Uterus (tissue), 4 donors: ENCODE measurements at places on chromosomes 3 and 15. TPM values are rescaled to one million over a fixed set of nuclear protein-coding genes. Genes with fewer than 3 reads are reported as not detected.
A peak's percentile ranks its signal among the peaks of the same experiment; 100 is the strongest.

DNA sequence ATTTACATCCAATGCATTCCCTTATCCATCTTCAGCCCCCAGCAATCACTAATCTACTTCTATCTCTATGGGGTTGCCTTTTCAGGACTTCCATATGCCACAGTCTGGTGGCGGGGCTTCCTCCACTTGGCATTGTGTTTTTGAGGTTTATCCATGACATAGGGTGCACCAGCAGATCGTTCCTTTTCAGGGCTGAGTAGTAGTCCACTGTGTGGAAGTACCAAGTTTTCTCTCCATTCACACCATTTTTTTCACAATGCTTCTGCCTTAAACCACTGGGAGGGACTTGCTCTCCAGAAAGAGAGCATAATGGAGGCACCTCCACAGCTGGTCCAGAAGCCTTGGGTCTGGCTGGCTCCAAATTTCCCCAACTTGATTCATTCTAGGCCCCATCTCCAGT is 144.0 kb upstream of the IQSEC1 start:
- no peak for DNase-seq

GRCh38 chr3:65828706-65829105 is 210.0 kb downstream of the MAGI1 start:
- no peak for DNase-seq

DNA sequence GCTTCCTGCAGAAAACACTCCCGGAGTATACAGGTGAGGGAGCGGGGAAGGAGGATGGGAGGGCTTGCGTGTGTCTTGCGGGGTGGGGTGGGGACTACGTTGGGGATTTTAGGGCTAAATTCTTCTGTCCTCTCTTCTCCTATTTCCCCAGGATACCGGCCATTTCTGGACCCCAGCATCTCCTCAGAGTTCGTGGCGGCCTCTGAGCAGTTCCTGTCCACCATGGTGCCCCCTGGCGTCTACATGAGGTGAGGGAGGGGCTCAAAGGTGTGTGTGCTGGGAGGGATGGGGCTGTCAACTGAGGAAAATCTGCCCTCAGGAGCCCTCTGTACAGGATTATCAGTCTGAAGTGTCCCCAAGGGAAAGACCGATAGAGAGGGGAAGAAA is 6.6 kb downstream of the DUOX1 start:
- no peak for DNase-seq

DNA sequence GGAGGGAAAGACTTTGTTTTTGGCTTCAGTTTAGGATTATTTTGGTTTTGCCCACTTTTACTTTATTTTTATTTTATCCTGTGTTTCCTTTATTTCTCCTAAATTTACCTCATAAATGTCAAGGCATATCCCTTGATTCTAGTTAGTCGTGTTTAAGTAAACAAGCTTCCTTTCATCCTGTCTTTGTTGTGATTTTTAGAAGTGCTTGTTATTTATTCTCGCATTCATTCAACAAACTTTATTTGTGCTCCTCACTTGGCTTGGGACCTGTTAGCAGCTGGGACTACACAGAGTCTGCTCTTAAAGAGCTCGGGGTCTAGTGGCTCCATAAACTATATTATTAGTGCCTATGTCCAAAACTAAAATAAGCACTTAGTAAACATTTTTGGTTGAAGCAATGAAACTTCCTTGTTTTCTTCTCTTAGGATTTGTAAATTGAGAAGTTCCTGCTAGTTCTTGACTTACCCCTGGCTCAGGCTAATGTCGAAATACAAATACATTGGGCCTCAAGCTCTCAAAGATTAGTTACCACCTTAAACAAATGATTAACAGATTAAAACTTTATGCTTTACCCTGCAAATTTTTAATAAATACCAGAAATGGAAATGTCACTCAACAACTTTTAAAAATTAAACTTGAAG is 19.0 kb upstream of the DMXL2 start:
- no peak for DNase-seq

DNA sequence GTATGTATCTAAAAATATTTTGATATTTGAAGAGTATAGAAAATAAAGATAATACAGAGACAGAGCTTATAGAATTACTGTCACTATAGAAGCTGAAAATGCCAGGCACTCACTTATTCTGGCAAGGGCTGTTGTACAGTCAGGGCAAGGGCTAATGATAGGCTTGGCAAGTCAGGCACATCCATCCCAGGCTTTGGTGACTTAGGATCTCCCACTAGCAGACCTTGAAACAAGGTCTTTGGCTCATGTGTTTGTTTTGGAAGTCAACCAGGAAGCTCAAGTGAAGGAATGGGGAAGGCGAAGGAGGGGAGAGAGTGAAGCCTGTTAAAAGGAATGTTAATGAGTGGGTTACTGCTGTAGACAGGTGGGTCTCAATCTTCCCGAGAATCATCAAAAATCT is 199.1 kb upstream of the SUCLG2 start:
- no peak for DNase-seq

DNA sequence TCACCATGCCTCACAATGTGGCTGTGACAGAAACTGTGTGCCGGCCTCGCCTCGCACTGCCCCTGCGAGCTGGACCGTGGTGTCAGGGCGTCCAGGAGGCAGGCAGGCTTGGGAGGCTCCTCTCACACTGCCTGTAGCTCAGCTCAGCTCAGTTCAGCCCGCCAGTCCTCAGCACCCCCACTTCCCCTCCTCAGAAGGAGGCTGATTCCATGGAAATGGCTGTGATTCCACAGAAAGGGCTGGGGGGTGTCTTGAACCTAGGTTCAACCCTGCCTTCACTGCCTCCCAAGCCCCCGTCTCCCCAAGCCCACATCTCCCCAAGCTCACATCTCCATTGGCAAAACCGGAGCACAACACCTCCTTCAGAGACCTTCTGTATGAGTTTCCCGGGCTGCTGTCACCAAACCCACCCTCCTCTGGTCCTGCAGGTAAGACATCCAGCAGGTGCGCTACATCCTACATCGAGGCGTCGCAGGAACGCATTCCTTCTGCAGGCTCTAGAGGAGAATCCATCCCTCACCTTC is 94.0 kb downstream of the OCA2 start:
- DNase-seq = no peak

GRCh38 chr3:182729903-182730674 is 63.2 kb upstream of the ATP11B start:
- no peak for DNase-seq

- no peak for DNase-seq
These were observed 22.8 kb downstream of the FEM1B start for GRCh38 chr15:68300115-68300940.

- DNase-seq = no peak
These were observed 65.9 kb downstream of the THSD4 start for GRCh38 chr15:71180986-71181853.

DNA sequence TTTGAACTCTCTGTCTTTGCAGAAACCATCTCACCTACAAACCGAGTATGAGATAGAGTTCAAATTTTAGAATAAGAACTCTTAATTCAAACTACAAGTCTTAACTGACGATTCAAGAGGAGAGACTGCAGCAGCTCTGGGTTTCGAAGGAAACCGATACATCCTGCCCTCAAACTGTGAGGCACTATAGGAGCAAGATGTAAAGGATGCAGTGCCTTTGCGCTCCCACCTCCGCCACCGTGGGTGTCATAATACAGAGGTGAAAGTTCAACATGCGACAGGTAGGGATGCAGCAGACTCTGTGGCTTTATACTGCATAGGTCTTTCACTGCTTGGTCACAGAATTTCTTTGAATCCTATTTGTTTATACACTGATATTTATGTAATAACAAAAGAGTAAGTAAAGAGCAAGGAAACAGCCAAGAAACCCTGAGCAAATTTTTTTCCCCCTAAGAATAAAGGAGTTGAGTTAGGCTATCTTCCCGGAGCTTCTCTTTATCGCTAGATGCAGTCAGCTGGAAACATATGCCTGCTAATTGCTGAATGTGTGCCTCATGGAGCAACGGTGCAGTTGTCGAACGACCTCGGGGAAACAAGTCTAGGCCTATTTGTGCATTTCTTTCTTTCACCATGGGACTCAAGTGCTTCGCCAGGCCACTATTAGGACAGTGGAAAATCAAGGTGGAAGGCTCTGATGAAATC is 1097.6 kb upstream of the CFAP20DC start:
- no peak for DNase-seq

GRCh38 chr3:56989169-56989976 is 71.1 kb upstream of the SPATA12 start:
- DNase-seq = peak; percentile 44

GRCh38 chr3:14595561-14595960 is 55.4 kb upstream of the GRIP2 start:
- DNase-seq = no peak

DNA sequence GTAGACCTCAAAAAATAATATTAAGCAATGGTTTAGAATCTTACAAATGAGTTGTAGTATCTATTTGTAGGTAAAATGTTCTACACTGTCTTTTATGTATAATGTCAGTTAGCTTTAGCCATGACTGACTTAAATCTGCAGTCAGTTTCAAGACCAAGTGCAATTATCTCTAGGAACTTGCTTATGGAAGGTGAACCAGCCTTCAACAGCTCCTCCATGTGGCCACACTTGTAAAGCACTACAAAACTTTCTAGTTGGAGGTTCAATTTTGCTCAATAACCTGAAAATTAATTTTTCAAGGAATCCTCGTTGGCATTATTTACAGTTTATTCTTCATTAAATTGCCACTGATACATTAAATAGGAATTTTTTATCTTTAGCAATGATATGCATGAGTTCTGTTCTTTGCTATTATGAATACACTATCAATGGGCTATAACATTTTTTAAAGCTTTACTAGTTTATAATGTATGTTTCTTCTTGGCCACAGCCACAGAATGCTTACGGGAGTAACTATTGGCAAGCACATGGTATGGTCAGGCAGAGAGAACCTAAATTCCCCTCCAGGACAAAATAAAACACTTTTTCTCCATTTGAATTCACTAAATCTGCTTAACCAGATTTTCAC is 315.3 kb upstream of the UBE2E2 start:
- DNase-seq = no peak

GRCh38 chr3:141274411-141275031 is 42.9 kb downstream of the PXYLP1 start:
- no peak for DNase-seq

DNA sequence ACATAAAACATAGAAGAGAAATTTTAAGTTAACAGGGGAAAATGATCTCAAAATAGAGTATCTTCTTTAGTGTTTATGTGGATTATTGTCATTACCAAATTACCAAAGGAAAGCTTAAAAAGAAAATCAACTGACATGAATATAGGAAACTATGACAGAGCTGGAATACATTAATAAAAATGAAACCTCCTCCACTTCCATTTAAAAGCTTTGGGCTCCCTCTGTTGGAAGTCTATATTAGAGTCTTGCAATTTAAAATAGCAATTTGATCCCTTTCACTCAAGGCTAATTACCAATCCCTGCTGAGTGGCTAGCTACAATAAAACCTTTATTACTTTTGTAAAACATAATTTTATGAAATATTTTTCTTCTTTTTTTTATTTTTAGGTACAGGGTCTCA is 61.4 kb upstream of the IMPG2 start:
- no peak for DNase-seq

SKIC8 gene
- total RNA-seq = 52.3 TPM

ST3GAL6 gene
- 1.8 TPM for total RNA-seq

CEP152 gene
- 4.9 TPM for total RNA-seq

SLC51B gene
- total RNA-seq = not detected

OR5K2 gene
- total RNA-seq = not detected

GOLGA8A gene
- total RNA-seq = 23.6 TPM

CATSPER2 gene
- 0.51 TPM for total RNA-seq

MYL3 gene
- total RNA-seq = 9.6 TPM
